ENCODE measurements at places on chromosomes 1 and 21.

DNA sequence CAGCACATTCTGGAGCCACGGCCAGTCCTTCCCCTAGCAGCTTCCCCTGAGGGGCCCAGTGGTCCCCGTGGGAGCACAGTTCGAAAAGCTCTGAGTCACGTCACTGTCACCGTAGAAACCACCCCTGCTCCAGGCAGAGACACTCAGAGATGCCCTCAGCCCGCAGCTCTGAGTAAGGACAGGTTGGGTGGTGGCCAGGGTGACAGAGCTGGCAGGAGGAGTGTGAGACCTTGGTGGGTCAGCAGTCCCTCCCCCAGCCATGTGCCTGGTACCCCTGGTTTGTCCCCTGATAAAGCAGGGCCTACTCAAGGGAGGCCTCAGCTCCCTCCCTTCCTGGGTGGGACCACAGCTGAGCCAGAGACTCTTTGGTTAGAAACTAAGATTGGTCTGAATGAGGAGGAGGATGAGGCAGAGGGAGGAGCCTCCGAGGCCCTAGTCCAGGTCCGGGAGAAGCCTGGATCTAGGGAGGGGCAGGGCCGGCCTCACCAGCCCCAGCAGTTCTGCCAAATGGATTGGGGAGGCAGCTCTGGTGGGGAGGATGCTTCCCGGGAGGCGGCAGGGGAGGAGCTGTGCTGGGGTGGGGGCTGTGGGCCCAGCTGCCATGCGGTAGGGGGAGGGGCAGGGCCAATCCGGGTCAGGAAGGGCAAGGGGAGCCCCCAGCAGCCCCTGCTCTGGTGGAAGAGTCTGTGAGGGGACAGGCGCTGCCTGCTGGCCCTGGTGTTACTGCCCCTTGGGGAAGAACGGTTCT is 55.2 kb downstream of the SLC9A1 start:
- no peak for DNase-seq

GRCh38 chr21:44846485-44847260 is 26.8 kb downstream of the PTTG1IP start:
- DNase-seq: no peak

DNA sequence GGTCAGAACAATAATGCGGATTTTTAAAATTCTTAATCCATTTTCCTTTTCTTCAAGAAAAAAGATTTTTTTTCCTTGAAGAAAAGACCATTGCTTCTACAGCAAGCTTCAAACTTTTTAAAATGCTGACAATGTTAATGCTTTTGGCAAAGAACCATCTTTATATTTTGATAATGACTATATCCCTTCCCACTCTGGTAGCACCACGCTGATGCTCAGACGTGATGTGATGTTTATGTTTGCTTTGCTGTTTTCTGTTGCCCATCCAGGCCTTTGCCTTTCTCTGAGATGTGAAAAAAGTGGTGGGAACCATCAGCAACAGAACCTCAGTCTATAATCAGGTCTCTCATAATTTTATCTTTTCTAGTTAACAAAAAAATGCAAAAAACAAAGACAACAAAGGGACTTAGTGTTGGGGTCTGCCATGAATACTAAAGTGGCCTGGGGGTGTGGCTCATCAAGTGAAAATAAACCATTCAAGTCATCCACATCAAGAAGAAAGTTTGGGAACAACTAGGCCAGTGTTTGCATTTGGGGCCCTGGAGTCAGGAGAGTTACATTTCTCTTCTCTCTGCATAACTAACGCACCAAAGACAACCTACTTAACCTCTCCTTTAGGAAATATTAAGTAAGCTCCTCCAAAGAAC is 244.6 kb upstream of the DMRTA2 start:
- no peak for DNase-seq

DNA sequence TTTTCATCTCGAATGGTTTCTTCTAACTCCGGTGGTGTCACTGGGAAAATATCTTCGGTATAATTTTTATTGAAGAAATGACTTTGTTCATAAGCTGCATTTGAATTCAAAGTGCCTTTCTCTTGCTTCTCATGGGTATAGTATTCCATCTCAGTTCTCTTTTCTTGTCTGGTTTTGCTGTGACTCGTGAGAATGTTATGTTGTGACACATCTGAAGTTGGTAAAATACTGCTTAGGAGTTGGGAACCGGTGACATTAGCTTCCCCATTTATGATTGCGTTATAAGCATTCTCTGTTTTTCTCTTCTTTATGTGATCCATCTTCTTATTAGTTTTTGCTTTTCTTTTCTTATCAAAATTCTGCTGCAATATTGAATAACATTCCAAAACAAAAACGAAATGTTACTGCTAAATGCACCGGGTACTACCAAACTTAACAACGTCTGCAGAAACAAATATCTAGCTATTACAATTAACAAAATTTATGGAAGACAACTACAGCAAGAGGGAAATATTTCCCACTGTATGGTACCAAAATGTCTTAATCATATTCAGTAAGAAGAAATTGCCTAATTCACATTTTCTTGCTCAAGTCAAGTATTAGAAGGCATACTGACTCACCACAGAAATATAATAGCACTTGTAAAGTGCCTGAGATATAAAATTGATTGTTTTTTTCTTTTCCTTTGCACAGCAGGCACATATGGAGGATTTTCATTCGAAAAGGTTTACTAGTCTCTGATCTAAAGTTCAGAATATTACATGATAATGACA is 15.5 kb downstream of the LRIF1 start:
- DNase-seq: no peak

DNA sequence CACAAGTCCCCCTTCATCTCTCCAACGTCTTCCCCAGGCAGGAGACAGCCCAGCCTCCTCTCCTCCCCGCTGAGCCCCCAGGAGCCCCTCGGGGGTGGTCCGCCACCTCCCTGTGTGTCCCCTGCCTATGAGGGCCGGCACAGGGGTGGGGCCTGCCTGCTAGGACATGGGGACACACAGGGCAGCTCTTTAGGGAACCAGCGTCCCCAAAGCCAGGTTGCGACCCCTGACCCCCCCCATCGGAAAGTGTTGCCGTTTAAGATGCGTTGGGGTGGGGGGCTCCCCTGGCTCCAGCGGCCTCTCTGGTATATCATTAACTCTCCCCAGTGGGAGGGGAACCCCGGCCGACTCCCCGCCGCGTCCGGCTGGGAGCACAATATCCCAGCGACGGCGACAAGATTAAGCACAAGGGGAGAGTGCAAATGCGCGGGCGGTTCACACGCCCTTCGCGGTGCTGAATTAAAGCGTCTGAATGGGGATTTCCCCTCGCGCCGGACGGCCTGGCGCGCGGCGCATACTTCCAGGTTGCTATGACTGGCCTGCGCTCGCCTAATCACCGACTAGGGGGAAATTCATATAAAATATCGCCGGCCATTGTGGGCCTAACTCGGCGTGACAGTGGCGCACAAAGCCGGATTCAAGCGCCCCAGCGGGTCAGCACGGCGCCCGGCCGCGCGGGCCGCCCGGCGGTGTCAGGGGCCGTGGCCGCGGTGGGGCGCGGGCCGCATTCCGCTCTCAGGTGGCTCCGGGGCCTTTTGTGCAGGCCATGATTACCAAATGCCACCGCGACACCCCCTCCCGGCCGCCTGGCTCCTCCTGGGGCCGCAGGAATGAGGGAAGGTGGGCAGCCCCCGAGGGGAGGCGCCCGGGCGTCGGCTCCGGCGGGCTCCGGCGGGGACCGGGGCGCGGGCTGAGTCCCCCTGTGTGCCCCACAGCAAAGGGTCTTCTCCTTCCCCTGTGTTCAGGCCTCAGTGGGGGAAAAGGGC is 30.9 kb downstream of the WNT3A start:
- DNase-seq: no peak

GRCh38 chr1:165828669-165829329 is 1.4 kb downstream of the UCK2 start:
- peak; percentile 39 for DNase-seq

- DNase-seq: no peak
Observed at GRCh38 chr1:38269923-38270848, 223.6 kb upstream of the POU3F1 start.

DNA sequence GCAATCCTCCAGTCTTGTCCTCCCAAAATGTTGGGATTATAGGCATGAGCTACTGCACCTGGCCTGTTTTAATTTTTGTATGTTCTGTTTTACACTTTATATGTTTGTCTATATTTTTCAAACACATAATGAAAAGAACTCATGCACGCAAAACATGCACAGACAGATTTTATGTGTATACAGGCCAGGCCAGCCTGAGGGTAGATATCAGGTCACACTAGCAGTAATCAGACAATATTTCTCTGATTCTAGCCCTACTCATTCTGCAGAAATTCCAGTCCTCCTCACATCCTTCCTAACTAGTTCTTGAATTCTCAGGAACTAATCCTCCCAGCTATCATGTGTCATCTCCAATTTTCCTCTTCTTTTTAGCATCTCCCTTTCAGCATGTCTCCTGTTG is 27.8 kb upstream of the PHGDH start:
- DNase-seq: no peak

GRCh38 chr21:34807881-34808568 is 139.2 kb downstream of the CLIC6 start:
- no peak for DNase-seq

GRCh38 chr1:55204997-55205396 is 10.2 kb downstream of the USP24 start:
- no peak for DNase-seq

DNA sequence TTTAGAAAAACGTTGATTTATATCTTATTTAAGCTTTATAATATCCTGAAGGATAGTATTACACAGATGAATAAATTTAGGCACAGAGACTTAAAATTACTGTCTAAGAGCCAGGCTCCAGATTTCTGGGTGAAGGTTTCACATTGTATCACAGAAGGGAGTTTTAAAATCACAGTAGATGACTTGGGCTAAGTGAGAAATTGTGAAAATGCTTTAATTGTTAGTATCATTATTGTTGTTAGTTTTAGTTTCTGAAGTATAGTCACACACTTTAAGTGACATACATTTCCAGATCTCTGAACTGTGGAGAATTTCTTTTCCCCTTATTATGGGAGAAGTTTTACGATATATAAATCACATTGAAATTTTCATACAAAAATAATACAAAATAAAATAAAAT is 83.5 kb downstream of the NDUFS5 start:
- DNase-seq: no peak

DNA sequence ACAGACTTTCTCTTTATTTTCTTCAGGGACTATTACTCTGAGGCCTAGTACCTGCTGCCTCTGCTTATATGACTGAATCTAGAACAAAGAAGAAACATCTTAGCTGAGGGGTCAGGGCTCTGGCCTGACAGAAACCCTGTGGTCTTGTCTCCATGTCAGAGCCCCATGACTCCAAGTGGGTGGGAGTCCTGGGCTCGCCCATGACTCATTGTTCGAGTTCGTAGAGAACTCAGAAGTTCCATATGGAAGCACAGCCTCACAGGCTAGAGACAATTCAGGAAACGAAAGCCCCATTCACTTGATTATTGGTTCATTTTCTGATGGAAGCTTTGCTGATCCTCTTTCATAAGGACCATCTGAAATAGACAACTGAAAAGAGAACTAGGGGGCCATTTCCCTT is 73.2 kb downstream of the CD58 start:
- no peak for DNase-seq

DNA sequence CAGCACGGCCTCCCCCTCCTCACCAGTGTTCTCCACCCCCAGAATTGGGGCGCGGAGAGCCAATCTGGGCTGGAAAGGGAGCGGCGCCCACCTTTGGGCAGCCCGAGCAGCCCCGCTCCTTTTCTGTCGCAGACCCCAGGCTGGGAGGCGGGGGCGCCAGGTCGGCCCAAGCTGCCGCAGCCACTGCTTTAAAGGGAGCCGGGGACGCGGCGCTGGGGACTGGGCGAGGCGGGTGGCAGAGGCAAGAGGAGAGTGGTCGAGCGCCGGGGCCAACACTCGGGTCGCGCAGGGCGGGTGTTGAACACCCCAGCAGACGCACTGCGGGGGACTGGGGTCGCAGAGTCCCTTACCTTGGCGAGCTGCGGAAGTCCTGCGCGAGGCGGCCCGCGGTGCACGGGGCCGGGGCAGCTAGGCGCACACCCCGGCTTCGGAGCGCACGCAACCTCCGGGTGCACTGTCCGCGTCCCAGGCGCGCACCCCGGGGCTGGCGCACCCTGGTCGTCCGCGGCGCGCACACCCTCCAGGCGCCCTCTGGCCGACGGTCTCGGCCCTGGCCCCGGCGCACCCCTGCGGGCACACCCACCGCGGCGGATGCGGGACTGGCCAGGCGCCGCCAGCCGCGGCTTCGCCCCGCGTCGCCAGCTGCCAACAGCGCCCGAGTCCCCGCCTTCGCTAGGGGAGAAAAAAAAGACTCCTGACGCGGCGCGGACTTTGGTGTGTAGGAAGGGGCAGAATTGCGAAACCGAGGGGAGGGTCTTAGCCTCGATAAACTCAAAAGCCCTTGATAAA is at the start of gene KANK4:
Gene KANK4 (minus strand): TSS at position 679 of the 789 bp plus-strand sequence. CDS start 37,870 bp downstream, outside the sequence.
- DNase-seq: no peak

GRCh38 chr1:246068619-246069509 is 438.2 kb downstream of the SMYD3 start:
- DNase-seq: no peak

GRCh38 chr1:225737161-225737560 is 40.5 kb upstream of the SRP9 start:
- DNase-seq: no peak

DNA sequence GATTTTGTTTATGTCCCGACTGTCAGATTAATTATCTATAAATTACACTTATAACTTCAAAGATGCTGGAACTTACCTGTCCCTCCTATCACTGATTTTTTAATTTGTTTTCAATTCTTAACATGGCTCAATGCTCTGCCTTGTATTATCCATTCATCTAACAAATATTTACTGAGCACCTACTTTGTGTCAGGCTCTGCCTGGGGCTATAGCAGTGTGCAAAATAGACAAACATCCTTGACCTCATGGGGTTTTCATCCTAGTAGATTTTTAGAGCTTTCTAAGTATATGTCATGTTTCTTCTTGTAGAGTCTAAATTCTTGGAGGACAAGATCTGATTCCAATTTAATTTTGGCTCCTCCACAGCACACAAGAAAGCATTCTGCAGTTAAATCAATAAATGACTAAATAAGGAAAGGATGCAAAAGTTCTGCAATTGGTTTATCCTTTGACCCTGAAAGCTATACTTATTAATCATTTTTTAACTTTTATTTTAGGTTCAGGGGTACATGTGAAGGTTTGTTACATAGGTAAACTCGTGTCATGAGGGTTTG is 10.8 kb upstream of the SMYD2 start:
- no peak for DNase-seq

GRCh38 chr1:60225486-60225885 is 151.9 kb upstream of the C1orf87 start:
- no peak for DNase-seq

DNA sequence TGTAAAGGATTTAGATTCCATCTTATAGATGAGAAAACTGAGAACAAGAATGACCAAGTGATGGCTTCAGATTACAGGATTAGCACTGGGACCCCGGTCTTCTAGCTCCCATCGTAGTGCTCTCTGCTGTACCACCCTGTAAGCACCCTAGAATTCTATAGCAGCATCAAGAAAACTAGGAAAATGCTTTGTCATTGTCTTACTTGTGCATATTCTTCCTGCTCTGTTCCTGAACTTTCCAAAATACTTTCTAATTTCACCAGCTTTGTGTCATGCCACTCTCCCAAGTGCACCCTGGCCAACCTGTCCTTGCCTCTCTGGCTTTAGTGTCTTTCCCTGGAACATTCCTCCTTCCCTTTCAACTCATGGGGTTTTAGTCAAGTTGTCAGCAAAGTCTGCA is 6.0 kb upstream of the KLHL20 start:
- no peak for DNase-seq

Data from right renal pelvis (tissue), 4 donors.